ENCODE measurements at places on chromosomes 12 and 14.

GRCh38 chr12:127963933-127964332, 303.0 kb upstream of the TMEM132C start:
- DNase-seq, result no peak

DNA sequence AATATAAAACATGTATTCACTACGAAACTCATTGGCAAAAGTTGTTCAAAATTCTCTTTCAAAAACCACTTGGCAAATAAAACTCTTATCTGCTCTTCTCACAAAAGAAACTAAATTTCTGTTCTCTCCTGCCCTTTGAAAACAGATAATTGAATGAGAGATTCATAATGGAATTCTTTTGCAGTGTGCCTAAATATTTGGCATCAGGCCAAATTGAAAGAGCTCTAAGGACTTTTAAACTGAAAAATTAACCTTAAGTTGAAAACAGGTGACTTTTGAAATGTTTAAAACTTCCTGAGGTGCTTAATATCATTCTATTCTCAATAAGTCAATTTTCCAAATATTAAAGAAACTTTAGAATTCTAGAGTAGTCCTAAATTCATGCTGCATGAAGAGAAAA, 136.4 kb downstream of the FSCB start:
- DNase-seq, result no peak

GRCh38 chr12:126883697-126884096, 1383.3 kb upstream of the TMEM132C start:
- DNase-seq, result no peak

DNA sequence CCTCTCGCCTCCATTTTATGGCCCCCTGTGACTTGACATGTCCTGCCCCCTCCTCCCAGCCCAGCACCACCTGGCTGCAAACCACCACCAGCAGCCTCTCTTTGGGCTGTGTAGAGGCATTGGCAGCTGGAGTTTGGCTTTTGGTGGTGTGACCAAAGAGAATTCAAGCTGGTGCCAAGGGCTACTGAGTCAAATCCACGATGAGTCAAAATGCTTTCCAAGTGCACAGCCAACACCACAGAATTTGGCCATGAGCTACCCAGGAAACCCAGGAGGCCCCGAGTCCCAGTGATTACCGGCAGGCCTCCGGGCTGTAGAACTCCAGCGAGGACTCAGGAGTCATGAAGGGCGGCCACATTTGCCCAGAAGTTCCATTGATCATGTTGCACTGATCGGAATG, 53.8 kb downstream of the SCARB1 start:
- DNase-seq, result no peak

DNA sequence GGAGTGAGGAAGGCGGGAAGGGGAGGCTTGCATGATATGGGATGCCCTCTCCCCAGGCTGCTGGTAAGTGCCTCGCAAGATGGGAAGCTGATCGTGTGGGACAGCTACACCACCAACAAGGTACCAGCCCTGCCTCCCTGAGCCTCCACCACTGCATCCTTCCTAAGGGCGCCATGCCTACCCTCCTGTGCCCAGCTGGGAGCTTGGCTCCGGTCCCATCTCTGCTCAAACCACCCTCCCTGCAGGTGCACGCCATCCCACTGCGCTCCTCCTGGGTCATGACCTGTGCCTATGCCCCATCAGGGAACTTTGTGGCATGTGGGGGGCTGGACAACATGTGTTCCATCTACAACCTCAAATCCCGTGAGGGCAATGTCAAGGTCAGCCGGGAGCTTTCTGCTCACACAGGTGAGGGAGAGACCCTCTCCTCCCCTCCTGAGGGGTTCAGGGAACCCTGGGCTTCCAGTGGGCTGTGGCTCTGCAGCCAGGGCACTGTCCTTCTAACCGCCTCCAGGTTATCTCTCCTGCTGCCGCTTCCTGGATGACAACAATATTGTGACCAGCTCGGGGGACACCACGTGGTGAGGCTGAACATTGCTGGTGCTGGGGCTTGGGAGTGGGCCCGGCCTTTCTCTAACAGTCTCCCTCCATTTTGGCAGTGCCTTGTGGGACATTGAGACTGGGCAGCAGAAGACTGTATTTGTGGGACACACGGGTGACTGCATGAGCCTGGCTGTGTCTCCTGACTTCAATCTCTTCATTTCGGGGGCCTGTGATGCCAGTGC, 2.6 kb downstream of the GNB3 start:
- peak; percentile 41 for DNase-seq

- peak; percentile 55 for DNase-seq
Observed at GRCh38 chr12:11795192-11795912, 145.9 kb downstream of the ETV6 start.

GRCh38 chr14:83864106-83864505, 1665.8 kb upstream of the FLRT2 start:
- DNase-seq, result no peak

- no peak for DNase-seq
Observed at GRCh38 chr12:89163918-89164317, 188.4 kb downstream of the DUSP6 start.

GRCh38 chr12:89230376-89231315, 121.7 kb downstream of the DUSP6 start:
- no peak for DNase-seq

- no peak for DNase-seq
Observed at GRCh38 chr12:95966287-95966870, 23.2 kb downstream of the AMDHD1 start.

DNA sequence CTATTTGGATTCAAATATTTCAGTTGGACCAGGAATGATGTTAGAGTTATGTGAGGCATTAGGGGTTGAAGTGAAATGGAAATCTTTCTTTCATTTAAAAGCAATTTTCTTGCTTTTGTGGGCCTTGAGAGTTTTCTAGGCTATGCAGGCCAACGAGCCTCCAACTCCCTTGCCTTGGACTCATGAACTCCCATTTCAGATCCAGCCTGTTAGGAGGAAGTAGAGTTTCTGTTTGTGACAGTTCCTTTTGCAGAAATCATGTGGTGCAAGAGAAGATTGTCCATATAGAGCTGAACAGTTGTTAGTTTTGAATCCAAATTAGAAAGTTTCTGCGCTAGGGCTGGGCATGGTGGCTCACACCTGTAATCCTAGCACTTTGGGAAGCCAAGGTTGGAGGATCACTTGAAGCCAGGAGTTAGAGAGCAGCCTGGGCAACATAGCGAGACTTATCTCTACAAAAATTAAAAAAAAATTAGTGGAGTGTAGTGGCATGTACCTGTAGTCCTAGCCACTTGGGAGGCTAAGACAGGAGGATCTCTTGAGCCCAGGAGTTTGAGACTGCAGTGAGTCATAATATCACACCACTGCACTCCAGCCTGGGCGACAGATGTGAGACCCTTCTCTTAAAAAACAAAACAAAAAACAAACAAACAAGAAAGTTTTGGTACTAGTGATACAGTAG, 47.3 kb upstream of the MED13L start:
- DNase-seq, result no peak

- DNase-seq, result no peak
Observed at GRCh38 chr12:67002720-67003119, 266.4 kb upstream of the CAND1 start.

DNA sequence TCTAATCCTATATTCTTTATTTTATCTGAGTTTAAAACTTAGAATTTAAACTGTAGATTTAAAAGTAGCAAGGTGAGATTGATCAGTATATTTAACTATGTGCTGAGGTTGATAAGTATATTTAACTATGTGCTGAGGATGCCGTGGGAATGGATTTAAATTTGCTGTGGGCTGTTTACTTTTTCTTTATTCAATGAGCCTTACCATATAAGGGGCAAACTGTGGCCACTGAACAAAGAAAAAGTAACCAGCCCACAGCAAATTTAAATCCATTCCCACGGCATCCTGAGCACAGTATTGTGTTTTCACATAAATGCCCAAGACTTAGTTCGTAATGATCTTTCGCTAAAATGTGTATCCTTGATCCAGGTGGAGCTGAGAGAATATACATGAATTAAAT, 43.1 kb downstream of the PROX2 start:
- DNase-seq, result no peak

DNA sequence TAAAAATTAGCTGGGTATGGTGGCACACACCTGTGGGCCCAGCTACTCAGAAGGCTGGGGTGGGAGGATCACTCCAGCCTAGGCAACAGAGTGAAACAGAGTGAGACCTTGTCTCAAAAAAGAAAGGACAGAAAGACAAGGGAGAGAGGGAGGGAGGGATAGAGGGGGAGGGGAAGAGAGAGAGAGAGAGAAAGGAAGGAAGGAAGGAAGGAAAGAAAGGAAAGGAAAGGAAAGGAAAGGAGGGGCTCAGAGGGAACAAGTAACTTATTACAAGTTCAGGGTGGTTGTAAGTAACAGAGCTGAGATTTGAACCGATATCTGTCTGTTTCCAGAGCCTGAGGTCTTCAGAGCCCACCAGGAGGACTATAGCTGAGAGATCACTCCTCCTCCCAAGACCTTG, 8.3 kb downstream of the IFFO1 start:
- no peak for DNase-seq

GRCh38 chr12:24478254-24478653, 470.6 kb downstream of the BCAT1 start:
- DNase-seq, result no peak

DNA sequence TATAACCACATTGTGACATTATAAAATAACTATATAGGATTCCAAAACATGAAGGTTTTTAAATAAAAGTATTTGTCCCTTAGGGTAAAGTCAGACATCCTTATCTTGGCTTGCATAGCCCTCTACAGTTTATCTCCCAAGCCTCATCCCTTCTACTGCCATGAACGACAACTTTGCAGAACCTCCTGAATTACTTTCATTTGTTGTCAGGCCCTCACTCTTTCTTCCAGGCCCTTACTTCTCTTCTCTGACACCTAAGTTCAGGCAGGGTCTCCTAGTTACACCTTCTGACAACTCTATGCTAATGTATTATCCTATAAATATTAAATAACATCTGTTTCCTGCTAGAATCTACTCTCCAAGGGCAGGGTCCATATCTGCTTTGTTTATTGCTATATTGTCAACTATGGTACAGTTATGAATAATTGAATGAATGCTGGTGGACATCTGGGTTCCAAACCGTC, 115.7 kb upstream of the MDM1 start:
- no peak for DNase-seq

GRCh38 chr14:90287791-90288190, 31.4 kb downstream of the PSMC1 start:
- DNase-seq, result no peak

DNA sequence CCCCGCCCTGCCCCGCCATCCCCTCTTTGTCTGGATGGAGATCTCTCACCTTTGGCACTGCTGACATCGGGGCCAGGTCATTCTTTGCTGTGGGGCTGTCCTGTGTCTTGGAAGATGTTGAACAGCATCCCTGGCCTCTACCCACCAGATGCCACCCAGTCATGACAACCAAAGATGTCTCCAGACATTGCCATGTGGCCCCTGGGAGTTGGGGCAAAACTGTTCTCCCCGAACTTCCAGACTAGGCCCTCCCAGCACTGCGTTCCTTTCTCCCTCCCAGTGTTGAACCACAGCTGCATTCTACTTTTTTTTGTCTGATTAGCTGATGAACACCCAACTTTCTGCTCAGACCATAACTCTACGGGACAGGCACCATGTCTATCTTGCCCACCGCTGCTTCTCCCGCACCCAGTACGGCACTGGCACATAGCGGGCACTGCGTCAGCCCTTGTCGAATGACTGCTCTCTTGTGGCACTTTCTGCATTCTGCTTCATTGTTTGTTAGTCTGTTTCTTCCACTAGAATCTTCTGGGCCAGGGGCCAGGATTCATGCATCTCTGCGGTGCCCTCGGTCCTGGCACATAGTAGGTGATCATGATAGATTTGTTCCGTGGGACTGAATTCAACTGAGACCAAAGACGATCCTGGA, 13.1 kb upstream of the MYL2 start:
- DNase-seq, result no peak

- DNase-seq, result peak; percentile 68
Observed at GRCh38 chr12:122836027-122836921, 1.0 kb downstream of the HIP1R start.

- DNase-seq, result no peak
Observed at GRCh38 chr14:21299562-21300130, 19.8 kb downstream of the RPGRIP1 start.

GRCh38 chr14:77212097-77212870, 30.7 kb downstream of the TMEM63C start:
- DNase-seq, result no peak

DNA sequence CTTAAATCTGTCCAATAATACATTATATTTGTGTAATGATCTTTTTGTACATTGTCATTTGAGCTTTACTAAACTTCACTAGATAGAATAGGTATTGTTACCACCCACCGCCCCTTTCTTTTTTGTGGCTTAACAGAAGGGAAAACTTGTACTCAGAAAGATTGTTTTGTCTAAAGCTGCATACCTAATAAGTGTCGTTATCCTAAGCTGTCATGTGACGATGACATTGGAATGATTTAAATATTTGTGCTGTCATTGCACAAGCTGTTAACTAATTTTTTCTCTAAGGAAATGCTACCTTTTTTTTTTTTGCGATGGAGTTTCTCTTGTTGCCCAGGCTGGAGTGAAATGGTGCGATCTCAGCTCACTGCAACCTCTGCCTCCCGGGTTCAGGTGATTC, 3.6 kb downstream of the DIP2B start:
- no peak for DNase-seq

DNA sequence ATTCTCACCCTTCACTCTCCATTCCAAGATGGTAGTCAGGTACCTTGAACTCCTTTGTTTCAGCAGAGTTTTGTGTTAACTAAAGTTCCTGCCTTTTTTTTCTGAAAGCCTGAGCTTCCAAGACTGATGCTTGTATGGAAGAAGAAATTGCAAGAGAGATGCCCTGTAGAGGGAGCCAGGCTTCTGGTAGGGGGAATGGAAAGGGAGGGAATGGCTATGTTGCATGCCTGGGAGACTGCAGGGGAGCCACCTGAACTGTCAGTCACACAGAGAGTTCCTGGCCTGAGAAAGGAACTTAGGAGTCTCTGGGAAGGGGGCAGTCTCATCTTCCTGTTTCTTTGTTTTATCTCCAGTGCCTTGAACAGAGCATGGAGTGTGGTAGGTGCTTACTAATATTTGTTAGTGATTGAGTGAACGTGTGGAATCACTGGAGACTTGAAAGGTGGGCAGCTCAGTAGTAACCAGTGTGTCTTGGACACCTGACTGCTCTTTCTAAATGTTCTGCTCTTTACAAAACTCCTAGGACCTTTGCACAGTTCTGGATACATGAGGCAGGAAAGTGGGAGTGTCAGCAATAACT, 132.2 kb downstream of the ANO4 start:
- peak; percentile 60 for DNase-seq

GRCh38 chr12:66960704-66961690, 282.1 kb upstream of the GRIP1 start:
- no peak for DNase-seq

DNA sequence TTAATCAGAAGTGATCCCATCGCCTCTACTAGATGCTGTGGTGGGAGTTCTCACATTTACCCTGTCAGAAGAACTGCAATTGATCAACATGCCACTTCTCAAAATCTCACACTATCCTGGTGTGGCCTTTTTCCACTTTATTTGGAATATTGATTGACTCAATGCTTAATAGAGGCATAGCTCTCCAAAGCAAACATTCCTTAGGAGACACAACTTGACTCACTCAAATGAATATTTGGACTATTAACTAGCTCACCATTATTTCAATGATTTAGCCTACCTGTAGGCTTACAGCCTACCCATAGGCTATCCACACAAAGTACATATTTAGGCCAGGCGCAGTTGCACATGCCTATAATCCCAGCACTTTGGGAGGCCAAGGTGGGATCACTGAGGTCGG, 186.5 kb downstream of the KLHL28 start:
- DNase-seq, result no peak

GRCh38 chr12:107322063-107322462, 228.7 kb upstream of the CRY1 start:
- DNase-seq, result no peak

GRCh38 chr14:67186789-67187584, 2.3 kb upstream of the GARIN2 start:
- DNase-seq, result peak; percentile 97

- DNase-seq, result peak; percentile 31
Observed at GRCh38 chr12:119258149-119258548, 76.4 kb upstream of the CCDC60 start.
